ENCODE measurements at places on chromosomes 4 and X.

DNA sequence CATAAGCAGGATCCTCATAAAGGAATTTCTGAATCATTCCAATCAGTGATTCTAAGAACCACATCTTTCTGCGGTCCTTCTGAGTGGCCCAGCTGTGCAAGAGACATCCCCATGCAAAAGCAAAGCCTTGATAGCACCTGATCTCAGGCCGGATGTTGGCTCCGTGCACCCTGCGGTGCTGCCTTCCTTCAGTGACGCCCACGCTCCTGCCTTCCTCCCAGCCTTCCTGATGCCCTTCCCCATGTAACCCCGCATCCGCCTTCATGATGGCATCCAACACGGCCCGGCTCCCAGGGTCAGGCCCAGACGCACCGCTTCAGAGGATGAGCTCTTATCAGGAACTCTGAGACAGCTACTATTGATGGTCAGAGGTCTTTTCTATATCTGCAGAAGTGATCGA, 20.4 kb upstream of the CYP4V2 start:
- no peak for DNase-seq

GRCh38 chr4:184810720-184811119, 15.0 kb downstream of the ACSL1 start:
- peak; percentile 68 for DNase-seq

GRCh38 chrX:153736871-153737441, 12.3 kb downstream of the ABCD1 start:
- no peak for DNase-seq

DNA sequence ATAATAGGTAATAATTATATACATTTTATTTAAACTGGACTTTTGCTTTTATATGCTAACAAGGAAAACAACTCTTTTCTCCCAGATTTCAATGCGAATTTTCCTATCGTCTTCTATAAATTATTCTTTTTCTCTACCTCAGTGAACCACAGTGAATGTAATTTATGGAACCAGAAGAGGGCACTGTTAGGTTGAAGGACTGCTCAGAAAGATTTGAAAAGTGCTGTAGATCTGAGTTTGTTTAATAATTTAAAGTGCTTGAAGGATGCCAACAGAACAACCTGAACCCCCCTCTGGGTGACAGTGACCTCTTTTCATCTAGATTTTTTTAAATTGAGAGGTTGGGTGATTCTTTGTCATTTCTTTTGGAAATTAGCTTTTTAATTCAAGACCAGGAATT, 54.9 kb downstream of the PHOX2B start:
- no peak for DNase-seq

GRCh38 chr4:142701017-142701416, 145.1 kb downstream of the INPP4B start:
- no peak for DNase-seq

DNA sequence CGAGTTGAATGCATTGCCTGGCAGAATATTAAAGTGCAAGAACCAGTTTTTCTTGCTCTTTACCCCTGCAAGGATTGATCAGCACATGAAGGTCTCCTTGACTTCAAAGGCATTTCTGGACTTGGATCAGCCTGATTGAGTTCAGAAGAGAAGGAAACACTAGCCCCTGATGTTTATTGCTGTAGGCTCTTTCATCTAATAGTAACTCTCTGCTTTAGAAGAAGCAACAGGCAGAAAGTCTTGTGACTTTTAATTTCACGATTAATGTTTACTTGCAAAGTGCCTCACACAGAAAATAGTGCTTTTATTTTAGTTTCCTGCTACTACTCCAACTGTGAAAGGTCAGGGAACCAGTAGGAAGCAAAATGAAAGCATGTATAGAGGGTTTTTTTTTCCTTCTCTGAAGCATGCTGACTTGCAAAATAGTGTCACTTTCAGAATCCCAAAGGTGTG, 69.1 kb downstream of the PCDH7 start:
- DNase-seq = no peak

DNA sequence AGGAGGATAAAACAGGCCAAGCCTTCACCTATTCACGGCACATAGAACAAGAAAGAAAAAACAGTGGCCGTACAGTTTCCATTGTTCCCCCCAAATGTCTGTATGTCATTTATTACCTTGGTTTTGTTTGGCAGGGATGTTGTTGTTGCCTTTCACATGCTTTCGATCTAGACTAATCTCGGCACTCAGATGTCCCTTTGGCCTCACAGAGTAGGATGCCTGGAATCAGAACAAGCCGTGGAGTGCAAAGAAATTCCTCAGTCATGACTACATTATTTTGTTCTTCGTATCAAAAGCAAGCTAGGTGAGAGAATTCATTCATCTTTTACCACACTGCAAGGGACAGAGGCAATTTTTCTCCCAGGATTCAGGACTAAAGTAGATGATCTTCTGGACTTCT, 106.9 kb downstream of the SMIM20 start:
- DNase-seq = no peak

GRCh38 chr4:95547715-95548471, 880 bp downstream of the UNC5C start:
- DNase-seq = no peak

DNA sequence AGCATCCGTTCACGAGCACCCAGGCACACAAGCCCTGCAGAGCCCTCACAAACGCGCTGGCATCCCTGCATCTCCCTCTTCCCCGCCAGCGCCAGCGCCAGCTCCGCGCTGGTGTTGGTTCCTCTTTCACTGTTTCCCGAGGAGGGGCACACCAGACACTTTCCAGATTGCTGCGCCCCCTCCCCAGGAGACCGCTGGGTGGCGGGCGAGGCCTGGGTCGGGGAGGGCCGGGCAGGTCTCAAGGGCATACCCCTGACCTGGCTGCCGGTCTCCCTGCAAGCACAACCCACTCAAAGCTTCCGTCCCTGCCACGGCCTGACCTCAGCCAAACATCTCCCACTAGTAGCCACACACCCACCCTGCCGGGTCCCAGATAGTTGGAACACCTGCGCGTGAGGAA, 2.2 kb upstream of the NKX1-1 start:
- peak; percentile 75 for DNase-seq

- DNase-seq = no peak
These were observed 3.8 kb downstream of the MAGED2 start for GRCh38 chrX:54811301-54811885.

DNA sequence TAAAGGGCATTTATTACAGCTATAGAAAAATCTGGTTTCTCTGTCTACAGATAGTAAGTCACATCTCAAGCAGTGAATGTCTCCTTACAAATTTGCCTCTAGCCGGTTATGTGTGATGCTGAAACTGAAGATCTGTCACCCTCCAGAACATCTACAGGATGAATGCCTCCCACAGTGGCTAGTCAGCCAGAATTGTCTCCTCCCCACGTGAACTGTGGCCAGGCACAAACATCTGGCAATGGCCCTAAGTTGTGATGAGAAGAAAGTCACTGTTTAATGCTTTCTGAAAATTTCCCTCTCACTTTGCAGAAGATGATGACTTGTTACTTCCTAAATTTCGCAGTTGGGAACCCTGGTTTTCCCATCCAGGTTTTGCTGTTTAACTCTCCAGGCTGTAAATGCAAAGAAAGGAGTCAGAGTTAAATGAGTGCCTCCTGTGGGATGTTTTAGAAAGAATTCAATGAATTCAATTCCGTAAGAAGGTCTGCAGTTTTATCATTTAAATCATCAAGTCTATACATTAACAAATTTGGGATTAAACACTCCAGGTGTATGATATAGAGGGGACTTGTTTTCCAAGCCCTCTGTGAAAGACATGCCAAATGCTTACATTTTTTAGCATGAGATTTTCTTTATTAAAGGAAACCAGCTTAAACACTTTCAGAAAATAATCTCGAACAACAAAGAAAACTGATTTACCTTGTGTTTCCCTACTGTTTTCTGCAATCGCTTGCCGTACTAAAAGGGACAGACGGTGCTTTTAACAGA, 55.4 kb upstream of the TLR3 start:
- DNase-seq = peak; percentile 7

GRCh38 chr4:185817403-185817818, 5.4 kb upstream of the SORBS2 start:
- no peak for DNase-seq

DNA sequence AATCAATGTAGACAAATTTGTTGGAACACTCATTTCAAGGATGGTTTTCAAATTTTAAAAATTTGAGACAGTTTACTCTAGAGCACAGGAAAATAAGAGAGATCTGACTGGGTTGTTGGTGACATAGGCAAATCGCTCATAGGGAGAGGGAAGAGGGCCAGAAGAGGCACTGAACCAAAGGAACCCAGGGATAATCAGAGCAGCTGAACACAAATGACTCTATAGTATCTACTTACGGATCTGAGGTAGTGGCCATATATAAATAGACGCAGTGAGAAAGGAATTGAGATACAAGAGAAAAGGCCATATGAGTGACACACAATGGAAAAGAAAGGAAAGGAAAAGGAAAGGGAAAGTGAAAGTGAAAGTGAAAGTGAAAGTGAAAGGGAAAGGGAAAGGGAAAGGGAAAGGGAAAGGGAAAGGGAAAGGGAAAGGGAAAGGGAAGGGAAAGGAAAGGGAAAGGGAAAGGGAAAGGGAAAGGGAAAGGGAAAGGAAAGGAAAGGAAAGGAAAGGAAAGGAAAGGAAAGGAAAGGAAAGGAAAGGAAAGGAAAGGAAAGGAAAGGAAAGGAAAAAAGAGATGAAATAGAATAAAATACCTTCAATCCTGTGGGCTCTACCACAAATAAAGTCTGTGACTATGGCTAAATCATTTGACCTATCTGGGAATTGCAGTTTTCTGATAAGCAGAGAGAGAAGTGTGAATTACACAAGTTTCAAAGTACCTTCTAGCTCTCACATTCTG, 759.2 kb downstream of the DMD start:
- no peak for DNase-seq

GRCh38 chr4:83757121-83757621, 221.3 kb downstream of the GPAT3 start:
- no peak for DNase-seq

DNA sequence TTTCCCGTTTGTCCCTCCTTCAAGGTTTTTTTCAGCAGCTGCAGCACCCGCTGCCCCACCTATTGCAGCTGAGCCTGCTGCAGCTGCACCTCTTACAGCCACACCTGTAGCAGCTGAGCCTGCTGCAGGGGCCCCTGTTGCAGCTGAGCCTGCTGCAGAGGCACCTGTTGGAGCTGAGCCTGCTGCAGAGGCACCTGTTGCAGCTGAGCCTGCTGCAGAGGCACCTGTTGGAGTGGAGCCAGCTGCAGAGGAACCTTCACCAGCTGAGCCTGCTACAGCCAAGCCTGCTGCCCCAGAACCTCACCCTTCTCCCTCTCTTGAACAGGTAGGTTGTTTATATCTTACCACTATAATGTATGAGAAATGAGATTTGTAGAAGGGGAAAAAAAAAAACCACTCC, 4.5 kb downstream of the PRR27 start:
- no peak for DNase-seq

DNA sequence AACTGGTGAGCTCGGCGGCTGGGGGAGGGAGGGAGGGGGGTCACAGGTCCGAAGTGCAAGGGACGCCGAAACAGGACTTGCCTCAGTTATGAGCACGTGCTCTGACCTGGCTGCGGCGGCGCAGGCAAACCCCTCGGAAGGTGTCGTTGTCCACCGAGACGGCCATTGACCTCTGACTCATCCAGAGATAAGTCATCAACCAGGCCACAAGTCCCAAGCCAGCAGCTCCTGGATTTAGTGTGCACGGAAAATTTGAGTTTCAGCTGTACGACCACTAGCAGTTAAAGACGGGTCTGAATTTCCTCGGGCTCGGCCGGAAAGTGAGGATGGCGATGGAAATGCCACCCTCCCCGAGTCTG, 674 bp downstream of the SH3D19 start:
- DNase-seq = no peak

- DNase-seq = no peak
These were observed 2.2 kb downstream of the UGT2B7 start for GRCh38 chr4:69098470-69098869.

DNA sequence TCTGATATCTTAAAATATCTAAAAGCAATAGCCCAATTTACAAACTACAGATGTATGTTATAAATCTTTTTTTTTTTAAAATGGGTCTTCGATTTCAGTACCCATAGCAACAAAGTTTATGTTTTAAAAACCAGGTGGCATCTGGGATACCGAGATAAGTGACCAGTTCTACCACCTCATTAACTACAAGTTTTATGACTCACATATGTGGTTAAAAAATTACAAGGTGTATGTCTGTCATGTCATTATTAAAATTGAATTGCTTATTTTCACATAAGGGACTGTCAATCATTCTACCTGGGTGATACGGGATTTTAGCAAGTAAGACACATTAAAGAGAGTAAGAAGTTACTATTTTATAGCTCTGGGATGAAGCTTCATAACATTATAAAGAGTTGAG, 192.0 kb upstream of the ETNPPL start:
- no peak for DNase-seq

- DNase-seq = no peak
These were observed 150.4 kb downstream of the SOWAHB start for GRCh38 chr4:76747563-76747962.

- DNase-seq = peak; percentile 24
These were observed at the start of gene JADE3 for GRCh38 chrX:46912098-46912602. TSS of gene JADE3 (plus strand) at chrX:46912421. CDS start at chrX:46984895, 72,474 bp downstream.

DNA sequence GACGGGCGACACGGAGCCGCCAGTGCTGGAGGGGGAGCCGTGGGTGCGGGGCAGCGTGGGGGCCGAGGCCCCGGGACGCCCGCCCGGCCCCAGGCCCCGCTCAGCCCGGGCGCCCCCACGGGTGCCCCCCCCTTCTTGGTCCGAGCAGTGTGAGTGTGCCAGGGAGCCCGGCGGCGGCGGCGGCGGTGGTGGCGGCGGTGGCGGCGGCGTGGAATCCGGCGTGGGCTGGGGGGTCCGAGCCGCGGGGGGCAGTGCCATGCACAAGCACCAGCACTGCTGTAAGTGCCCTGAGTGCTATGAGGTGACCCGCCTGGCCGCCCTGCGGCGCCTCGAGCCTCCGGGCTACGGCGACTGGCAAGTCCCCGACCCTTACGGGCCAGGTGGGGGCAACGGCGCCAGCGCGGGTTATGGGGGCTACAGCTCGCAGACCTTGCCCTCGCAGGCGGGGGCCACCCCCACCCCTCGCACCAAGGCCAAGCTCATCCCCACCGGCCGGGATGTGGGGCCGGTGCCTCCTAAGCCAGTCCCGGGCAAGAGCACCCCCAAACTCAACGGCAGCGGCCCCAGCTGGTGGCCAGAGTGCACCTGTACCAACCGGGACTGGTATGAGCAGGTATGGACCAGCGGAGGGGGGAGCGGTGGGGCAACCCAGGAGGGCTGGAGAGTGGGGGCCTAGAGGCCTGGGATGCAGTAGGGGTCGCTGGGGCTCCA, 466 bp downstream of the DLG3 start:
- DNase-seq = no peak

DNA sequence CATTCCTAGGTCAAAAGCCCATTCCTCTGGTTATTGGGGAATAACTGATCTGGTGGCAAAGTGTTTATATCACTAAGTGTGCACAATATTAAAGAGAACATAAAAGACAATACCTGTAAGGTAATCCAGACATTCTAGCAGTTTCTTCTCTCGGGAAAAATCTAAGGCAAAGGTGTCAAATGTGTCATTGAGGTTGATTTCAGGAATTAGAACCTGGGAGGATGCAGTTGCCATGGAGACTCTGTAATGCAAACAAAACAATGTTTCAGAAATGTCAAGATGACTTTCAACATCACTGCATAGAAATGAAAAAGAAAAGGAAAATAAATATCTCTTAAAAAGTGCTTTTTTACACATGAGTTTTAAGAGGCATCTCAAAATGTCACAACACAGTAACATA, 145.9 kb downstream of the MID1 start:
- no peak for DNase-seq

Measured in lower leg skin (tissue), 4 donors.